Left renal cortex interstitium (tissue), 4 donors: ENCODE measurements at places on chromosomes 11 and 22. TPM values are rescaled to one million over a fixed set of nuclear protein-coding genes. Genes with fewer than 3 reads are reported as not detected.

Gene GTPBP1
- polyA plus RNA-seq = 44.1 TPM

Gene CEP57
- polyA plus RNA-seq = 87.4 TPM

Gene SCN4B
- polyA plus RNA-seq = 1.1 TPM

Gene OR56A5
- polyA plus RNA-seq = not detected

Gene RIMBP3B
- polyA plus RNA-seq = not detected

Gene HTR3B
- 0.08 TPM for polyA plus RNA-seq

Gene DSCAML1
- polyA plus RNA-seq = 1.3 TPM

Gene CCDC116
- polyA plus RNA-seq = 0.69 TPM

Gene POGLUT3
- 42.7 TPM for polyA plus RNA-seq

Gene FJX1
- 15.6 TPM for polyA plus RNA-seq

Gene TRPT1
- polyA plus RNA-seq = 32.9 TPM

Gene OR8D1
- polyA plus RNA-seq = not detected

Gene CD3G
- 0.18 TPM for polyA plus RNA-seq

Gene LIF
- 2.4 TPM for polyA plus RNA-seq

Gene OR51B2
- polyA plus RNA-seq = not detected

Gene CLDN5
- polyA plus RNA-seq = 20.4 TPM

Gene BCR
- polyA plus RNA-seq = 49.3 TPM

Gene PHRF1
- 33.3 TPM for polyA plus RNA-seq

Gene ZNF280B
- 3.9 TPM for polyA plus RNA-seq

Gene KCNA4
- polyA plus RNA-seq = 0.24 TPM
